Fibroblast of the conjunctiva (primary cell): ENCODE measurements at places on chromosomes 11 and 22.

GRCh38 chr22:20230777-20231420 is 37.2 kb downstream of the RTN4R start:
- DNase-seq, result no peak

DNA sequence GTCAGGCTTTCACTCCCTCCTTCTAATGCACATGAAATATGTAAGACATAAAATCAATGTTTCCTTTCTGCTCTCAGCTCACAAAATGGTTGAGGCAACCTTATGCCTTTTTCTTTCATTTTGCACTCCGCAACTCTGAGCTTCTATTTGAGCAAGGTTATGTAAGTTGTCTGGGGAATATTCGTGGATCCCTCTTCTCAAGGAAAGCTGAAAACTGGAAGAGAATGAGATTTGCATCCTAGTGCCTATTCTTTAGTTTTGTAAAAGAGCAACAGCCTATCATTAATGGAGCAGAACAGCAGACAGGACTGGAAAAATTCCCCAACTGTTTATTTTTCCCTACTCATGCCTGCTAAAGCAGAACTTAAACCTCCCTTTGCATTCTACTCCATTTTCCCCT is 141.7 kb downstream of the FAM76B start:
- DNase-seq, result no peak

GRCh38 chr11:69183613-69184012 is 27.9 kb downstream of the SMIM38 start:
- DNase-seq, result no peak

GRCh38 chr11:32391956-32392553 is 43.3 kb downstream of the WT1 start:
- DNase-seq, result no peak

DNA sequence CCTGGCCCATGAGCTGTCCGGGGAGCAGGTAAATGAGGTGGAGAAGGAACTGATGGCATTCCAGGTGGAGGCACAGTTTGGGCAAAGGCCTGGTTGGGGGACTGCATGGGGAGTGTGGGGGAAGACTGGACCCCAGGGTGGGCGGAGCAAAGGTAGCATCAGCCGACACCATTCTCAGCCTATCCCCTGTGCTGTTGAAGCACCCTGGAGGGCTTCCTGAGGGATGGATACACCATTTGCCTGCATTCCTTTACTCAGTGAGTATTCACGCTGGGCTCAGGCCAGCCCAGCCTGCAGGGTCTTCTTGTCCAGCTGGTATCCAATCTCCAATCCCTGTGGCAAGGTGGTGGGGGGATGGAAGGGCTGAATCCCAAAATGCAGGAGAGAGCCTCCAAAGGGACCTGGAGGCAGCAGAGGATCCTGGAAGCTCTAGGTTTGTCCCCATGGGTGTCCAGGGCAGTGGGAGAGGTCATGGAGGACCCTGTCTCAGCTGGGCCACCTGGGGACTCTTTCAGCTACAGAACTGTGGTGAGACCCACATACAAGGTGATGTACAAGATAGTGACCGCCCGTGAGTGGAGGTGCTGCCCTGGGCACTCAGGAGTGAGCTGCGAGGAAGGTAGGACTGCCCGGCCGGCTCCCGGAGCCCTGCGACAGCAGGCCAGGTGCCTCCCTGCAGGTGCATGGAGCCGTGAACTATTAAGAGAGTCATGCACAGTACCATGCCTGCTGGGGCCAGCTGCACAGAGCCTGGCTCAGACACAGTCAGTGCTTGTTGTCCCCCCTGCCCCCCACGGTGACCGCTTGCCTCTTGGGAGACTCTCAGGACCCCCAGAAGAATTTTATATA is 9.5 kb downstream of the EMID1 start:
- no peak for DNase-seq

- DNase-seq, result no peak
These were observed 743 bp upstream of the RCE1 start for GRCh38 chr11:66842501-66842895.

DNA sequence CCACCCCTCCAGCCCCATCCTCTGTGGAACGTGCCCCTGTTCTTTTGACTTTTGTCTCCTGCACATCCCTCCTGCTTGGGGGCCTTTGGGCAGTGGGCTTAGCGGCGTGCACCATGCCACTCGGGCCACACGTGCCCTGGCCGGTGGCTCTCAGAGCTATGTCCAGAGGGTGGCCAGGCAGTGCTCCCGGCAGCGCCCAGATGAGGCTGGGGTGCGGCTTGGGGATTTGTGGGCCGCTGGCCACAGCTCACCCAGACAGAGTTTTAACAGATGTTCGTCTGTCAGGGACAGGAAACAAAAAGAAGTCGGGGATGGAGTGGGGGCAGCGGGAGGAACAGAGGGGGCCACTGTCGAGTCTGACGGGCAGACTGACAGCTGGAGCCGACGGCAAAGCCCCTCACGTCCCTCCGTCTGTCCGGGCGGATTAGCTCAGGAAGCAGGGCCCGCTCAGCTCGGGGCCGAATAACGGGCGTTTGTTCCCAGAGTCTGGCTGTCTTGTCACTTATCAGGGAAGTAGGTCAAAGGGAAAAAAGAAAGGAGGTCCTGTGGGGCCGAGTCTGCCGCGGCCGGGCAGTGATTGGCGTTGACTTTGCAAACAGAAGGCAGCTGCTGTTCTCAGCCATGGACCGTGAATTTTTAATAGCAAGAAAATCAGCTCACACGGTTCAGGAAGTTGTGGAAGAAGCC is 61.6 kb downstream of the LRP5 start:
- no peak for DNase-seq

- no peak for DNase-seq
These were observed 49.5 kb upstream of the ACCSL start for GRCh38 chr11:43998308-43998707.

- DNase-seq, result no peak
These were observed 32.9 kb downstream of the LIMK2 start for GRCh38 chr22:31244943-31245451.

- no peak for DNase-seq
These were observed 582 bp upstream of the SHANK3 start for GRCh38 chr22:50672041-50672440.

DNA sequence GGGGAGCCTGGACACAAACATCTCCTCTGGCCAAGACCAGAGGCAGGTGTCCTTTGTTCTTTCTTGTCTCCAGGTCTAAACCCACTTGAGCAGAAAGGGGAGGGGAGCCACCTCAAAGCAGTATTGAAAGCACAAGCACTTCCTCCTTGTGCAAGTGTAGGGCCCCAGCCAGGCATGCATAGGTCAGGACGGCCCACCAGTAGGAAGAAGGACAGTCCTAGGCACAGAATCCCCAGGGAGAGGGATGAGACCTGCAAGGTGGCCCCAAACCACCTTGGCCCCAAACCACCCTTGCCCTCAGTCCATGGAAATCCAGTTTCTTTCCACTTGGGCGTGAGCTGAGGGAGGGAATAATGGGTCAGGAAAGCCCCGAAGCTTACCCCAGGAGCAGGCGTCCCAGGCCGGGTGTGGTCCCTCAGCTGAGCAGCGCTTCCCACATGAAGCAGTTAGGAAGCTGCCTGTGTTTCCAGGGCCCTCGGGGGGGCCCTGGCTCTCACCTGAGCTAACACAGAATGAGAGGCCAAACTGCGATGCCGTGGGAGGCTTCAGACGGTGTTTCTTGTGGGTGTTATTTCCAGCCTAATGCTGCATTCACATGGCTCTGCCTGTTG is 20.4 kb upstream of the IGSF9B start:
- no peak for DNase-seq

GRCh38 chr11:2599561-2600189 is 100.1 kb downstream of the KCNQ1OT1 start:
- no peak for DNase-seq

- DNase-seq, result no peak
These were observed 2.9 kb upstream of the SGSM1 start for GRCh38 chr22:24803064-24803542.

GRCh38 chr11:81497202-81497804 is 1236.4 kb downstream of the FAM181B start:
- peak; percentile 6 for DNase-seq

DNA sequence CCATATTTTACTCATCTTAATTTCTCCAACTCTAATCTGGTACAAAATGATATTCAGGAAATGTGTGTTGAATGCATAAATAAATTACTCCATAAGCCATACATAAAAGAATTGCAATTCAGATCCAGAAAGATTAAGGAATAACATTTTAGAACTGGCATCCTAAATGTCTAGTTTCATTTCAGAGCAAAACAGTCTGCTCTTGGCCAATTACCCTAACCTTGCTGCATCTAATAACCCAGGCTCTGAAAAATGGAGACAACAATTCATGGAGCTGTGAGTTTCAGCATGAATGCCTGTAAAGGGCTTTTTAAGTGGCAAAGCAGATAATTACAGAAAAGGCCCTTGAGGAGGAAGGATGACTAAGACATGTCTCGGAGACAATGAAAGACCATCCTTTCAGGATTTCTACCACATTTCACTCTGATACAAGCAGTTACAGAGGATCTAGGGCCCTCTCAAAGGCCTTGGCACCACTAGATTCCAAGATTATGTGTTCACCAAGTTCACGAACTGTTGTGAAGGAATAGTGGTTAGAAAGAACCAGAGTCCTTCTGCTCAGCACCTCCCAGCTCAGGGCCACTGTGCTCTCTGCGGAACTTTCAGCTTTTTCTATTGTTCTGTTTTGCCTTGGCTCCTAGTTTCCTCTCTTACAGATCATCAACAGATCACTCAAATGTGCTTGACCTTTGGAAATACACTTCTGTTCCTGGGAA is 157.6 kb upstream of the BLID start:
- DNase-seq, result no peak

GRCh38 chr11:104073950-104074705 is 37.7 kb downstream of the DDI1 start:
- DNase-seq, result no peak

- no peak for DNase-seq
These were observed at the start of gene ARHGAP20 for GRCh38 chr11:110711776-110712658. Gene ARHGAP20, minus strand, starts transcription at chr11:110712437. Its CDS starts 206 bp downstream, at chr11:110712231.

- DNase-seq, result no peak
These were observed 66.9 kb downstream of the AMOTL1 start for GRCh38 chr11:94834911-94835593.

- no peak for DNase-seq
These were observed 207.5 kb downstream of the TBC1D22A start for GRCh38 chr22:46969961-46970360.

DNA sequence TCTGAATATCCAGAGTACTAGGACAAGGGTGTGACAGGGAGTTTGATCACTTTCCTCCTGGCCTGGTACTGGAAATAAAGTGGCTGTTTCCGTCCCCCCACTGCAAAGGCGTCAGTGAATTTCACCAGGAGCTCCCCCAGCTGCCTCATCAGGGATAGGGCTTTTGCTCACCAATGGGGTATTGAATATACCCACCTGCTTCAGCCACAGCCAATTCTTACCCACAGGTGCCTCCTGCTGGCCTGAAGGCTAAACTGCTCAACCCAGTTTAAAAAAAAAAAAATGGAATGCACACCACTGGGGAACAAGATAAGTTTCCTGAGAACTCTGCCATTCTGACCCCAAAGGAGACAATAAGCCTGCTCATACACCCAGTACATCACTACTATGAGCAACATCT is 65.3 kb upstream of the MS4A8 start:
- DNase-seq, result no peak

- no peak for DNase-seq
These were observed at the start of gene FAM181B for GRCh38 chr11:82733444-82734119. Gene FAM181B, minus strand, starts transcription at chr11:82733864. Its CDS starts 135 bp downstream, at chr11:82733729.

GRCh38 chr11:117771841-117772240 is 25.2 kb downstream of the DSCAML1 start:
- no peak for DNase-seq

DNA sequence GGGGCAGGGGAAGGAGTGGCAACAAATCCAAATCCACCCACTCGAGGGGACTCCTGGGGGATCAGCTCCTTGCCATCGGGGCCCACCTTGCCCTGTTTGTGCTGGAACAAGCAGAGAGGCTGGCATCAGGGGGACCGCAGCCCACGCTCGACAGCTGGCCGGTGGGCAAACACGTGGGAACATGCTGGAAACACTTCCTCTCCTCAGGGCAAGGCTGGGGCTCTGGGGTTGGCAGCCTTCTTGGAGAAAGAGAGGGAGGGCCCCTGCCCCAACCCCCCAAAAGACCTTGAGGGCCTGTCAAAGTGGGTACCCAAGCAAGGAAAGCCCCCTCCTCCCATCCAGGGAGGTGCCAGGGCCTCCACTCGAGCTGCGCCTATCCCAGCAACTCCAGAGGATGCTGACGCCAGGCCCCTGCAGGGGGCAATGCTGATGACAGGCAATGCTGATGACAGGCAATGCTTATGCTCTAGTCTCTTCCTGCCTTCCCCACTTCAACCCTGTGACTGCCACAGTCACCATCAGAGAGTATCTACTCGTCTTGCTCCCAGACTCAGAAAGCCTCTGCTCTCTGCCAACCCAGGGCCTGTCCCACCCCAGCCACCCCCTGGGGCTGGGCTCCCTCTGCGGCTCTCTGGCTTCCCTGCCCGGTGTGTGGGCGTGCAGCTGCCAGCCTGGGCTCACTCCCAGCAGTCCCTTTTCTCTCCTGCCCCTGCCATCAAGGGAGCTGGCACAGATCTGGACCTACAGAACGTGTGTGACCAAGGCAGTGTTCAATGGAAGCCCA is 6.0 kb downstream of the ESS2 start:
- DNase-seq, result no peak

DNA sequence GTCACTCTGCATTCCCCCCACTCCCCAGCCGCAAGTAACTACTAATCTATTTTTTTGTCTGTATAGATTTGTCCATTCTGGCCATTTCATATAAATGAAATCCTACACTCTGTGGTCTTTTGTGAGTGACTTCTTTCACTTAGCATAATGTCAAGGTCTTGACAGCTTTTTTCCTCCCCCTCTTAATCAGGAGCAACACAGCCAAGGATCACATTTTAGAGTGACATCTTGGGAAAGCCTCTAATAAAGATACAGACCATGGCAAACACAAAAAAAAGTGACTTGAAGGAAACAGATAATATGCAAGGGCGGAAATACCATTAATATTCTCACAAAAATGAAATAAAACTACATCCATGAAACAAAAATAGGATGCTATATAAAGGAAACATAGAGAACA is 43.9 kb downstream of the RAB30 start:
- no peak for DNase-seq

DNA sequence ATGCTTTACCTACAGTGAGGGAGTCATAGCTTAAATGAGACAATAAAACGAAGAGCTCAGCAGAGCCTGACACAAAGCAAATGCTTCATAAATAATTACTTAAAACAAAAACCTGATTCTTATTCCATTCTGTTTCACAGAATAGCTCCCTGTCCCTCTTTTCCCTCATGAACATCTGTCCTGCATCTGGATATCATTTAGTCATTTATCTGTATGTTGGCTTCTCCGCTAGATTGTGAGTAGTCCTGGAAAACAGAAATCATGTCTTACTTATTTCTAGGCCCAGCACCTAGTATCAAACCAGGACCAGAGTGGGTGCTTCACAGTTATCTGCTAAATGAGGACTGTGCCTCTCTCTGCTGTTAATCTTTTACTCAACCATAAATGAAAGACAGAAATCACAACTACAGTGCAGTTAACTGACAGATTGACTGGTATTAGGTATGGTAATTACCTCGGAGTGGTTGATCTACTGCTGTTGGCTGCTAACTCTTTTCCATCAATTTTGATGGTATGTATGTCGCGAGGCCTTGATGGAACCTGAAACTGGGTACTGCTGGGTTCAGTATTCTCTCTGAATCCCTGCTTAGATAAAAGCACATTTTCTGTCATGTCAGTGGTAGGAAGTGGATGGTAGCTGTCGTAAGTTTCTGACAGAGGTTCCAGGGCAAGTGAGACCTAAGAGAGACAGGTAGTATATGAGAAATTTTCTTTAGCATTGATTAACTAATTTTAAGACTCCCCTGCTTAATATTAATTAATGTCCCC is 31.5 kb downstream of the C2CD3 start:
- DNase-seq, result no peak

GRCh38 chr22:37080438-37080837 is 28.9 kb downstream of the KCTD17 start:
- no peak for DNase-seq

- DNase-seq, result no peak
These were observed 4.7 kb downstream of the PRCP start for GRCh38 chr11:82895437-82896091.

GRCh38 chr11:86812981-86813380 is 12.6 kb downstream of the PRSS23 start:
- no peak for DNase-seq
